Pancreas (tissue), 10 donors: ENCODE measurements at places on chromosomes 6 and 20. TPM values are rescaled to one million over a fixed set of nuclear protein-coding genes. Genes with fewer than 3 reads are reported as not detected.

The GHRH gene
- not detected for total RNA-seq

The ADGRF4 gene
- not detected for total RNA-seq

The SLC22A3 gene
- 5.3 TPM for total RNA-seq

The FAM83D gene
- 0.34 TPM for total RNA-seq

The BMP5 gene
- 0.47 TPM for total RNA-seq

The CCR6 gene
- total RNA-seq, result not detected

The ZNF165 gene
- total RNA-seq, result 2.9 TPM

The SLC25A27 gene
- total RNA-seq, result 7.8 TPM

The ADAM33 gene
- total RNA-seq, result 5.7 TPM

DNA sequence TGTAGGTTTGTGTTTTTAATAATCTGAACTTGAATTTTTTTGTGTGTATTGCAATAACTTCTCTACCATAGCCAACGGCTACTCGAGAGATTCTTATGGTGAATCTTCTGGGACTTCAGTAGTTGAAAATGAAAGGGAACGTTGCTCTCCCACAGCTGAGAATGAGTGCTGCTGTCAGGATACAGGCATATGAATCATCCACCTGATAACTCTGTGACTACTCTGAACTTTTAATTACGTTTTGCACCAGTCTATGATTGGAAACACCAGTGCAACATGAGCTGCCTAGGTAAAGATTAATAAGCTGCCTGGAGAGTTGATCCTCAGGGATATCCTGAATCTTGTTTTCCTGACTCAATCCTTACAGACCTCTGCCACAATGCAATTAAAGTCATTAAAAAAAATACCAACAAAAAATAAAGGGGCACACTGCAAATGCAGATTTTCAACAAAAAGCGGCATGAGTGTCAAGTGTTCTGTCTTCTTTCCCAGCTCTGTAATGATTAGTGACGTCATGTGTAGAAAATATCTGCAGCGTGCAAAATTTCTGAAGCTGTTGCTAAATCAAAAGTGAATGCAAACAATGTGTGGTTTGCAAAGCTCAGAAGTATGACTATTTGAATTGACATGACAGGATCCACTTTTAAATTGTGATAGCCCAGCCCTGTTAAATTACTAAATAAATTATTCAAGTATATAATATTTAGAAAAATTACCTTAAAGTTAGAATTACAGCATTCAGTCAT is 432.2 kb downstream of the HTR1B start:
- DNase-seq, result no peak

GRCh38 chr6:6826961-6827360 is 238.4 kb downstream of the LY86 start:
- DNase-seq, result no peak

- DNase-seq, result no peak
These were observed 5.9 kb downstream of the TTLL2 start for GRCh38 chr6:167330750-167331149.

- DNase-seq, result no peak
These were observed 99.1 kb downstream of the DLGAP4 start for GRCh38 chr20:36405255-36405654.

DNA sequence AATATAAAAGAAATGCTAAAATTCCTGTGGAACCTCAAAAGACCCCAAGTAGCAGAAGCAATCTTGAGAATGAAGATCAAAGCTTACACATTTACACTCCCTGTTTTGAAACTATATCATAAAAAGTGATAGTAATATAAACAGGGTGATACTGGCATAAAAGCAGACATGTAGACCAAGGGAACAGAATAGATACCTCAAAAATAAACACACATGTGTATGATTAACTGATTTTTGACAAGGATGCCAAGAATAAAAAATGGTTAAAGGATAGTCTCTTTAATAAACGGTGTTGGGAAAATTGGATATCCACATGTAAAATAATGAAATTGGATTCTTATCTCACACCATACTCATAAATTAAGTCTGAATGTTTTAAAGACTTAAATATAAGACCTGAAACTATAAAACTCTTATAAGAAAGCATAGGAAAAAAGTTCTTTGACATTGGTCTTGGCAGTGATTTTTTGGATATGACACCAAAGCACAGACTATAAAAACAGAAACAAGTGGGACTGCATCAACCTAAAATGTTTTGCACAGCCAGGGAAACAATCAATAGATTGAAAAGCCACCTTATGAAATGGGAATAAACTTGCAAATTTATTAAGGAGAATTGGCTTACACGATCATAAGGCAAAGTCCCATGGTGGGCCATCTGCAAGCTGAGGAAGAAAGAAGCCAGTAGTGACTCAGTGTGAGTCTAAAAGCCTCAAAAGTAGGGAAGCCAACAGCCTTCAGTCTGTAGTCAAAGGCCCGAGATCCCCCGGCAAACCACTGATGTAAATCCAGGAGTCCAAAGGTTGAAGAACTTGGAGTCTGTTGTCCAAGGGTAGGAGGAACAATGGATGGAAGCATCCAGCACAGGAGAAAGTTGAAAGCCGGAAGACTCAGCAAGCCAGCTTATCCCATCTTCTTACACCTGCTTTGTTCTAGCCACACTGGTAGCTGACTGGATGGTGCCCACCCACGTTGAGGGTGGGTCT is 144.3 kb downstream of the MEI4 start:
- no peak for DNase-seq

DNA sequence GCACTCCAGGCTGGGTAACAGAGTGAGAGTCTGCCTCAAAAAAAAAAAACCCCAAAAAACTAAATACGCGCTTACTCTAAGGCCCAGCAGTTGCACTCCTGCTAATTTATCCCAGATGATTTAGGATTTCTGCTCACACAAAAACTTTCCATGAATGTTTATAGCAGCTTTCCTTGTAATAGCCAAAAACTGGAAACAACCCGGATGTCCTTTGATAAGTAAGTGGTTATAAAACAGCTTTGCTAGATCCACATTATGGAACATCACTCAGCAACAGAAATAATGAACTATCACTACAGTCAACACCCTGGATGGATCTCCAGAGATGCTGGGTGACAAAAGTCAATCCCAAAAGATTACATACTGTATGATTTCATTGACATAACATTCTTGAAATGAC is 220.4 kb upstream of the JARID2 start:
- DNase-seq, result no peak

DNA sequence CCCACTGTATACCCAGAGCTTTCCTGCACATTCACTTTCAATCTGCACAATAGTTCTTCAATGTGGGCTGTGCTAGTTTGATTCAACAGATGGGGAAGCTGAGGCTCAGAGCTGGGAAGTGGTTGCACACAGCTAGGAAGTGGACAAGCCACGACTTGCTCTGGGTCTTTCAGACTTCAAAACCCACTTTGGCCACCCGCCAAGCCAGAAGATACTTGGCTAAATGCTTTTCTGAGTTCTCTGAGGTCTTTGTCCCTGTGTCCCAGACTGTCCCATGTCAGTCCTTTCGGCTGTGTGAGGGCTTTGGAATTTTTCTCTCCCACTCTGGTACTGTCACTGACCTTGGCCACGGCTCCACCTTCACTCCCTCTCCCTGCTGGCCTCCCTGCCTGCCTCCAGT is 10.6 kb downstream of the PDYN start:
- DNase-seq, result no peak

DNA sequence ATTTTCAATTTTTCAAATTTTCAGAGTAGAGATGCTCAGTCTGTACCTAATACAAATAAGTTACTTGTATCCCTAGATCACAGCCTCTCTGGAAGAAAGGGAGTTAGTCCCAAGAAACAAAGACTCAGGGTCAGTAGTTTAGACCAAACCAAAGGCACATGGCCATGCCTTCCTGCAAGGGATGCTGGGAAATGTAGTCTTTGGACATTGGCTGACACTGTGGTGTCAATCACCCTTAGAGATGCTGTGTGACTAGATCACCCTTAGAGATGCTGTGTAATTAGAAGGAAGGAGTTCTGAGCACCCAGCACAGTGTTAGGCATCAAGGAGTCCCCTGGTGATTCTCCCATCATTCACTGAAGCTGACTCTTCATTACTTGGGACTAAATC is 202.1 kb downstream of the NFATC2 start:
- DNase-seq, result no peak

GRCh38 chr20:44714102-44714700 is 968 bp upstream of the CCN5 start:
- DNase-seq, result no peak

DNA sequence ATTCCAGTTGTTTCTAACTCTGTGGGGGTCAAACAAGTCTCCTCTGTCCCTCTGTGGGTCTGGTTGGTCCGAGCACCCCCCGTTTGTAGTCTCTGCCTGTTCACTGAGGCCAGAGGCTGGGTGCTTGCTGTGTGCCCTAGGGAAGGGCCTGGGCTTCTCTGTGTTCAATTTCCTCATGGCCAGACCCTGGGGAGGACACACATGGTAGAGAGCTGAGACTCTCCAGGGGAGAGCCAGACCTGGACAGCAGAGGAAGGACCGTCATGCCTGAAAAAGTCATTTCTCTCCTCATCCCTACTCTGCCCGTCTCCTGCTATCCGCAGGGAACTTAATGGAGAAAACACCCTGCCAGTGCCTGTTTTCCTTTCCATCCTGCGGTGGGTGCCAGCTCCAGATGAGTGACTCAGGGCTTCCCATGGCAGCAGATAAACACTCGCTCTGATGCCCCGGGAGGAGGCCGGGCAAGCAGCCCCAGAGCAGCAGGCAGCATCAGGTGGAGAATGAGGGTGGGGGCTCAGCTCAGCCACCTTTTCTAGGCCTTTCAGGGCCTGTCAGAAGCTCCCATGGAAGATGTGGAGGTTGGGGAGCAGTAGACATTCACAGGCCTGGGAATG is 51.9 kb downstream of the SNAI1 start:
- no peak for DNase-seq

DNA sequence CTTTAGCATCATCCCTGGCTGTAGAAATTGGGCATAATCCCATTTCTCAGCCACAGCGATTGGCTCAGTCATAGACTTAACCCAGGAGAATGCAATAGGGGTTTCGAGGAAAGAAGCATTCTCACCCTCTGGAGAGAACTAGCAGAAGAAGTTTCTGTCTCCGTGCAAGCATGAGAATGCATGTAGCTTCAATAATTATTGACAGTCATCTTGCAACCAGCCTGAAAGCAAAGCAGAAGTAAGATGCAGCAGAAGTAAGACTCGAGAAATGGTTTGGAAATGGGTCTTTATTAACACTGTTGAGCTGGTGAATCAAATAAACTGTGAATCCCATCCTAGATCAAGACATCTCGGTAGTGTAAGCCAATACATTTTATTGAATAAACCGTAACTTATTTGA is 828.8 kb upstream of the GJE1 start:
- DNase-seq, result no peak

DNA sequence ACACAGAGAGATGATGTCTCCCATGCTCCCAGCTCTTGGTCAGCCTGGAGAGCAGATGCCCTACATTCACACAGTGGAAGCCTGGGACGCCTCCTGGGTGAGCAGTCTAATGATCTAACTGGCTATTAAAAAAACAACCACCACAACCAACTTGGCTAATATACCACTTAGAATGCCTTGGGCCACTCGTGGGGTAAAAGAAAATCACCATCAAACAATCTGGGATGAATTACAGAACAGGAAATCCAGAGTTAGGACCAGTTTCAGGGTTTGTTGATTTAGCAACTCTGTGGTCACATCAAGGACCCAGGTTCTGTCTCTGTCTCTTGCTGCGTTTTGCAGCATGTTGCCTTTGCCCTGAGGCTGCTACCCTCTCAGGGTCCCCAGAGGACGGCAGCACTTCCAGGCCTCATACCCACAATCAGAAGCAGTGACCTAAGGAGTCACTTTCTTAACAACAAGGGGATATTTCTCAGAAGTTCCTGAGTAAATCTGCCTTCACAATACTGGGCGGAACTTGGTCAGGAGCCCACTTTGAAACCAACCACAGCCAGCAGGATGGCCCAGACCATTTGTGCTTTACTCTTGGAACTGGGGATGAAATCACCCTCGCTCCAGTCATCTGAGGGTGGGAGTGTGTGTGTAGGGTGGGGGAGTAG is 118.7 kb downstream of the CLIC5 start:
- DNase-seq, result no peak

- DNase-seq, result no peak
These were observed 96.0 kb downstream of the EYA2 start for GRCh38 chr20:46990596-46991104.

GRCh38 chr6:106727480-106728149 is 98.2 kb downstream of the QRSL1 start:
- DNase-seq, result no peak

DNA sequence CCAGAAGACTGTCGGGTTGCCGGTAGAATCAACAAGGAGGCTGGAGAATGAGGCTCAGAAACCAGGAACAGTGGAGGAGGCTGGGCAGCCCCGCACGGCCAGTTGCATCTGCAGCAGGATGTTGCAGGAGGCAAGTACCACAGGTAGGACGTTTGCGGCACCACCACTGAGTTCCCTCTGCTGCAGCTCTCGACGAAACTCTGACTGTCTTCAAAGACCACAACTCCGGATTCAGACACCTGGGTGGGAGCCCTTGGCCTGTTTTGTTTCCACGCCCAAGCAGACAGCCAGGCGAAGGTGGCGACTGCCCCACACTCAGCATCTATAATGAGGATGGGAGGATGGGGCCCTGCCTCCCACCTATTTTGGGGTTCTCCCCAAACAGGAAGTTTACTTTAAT is 218.2 kb downstream of the ZDHHC14 start:
- no peak for DNase-seq

- no peak for DNase-seq
These were observed 71.3 kb upstream of the TINAG start for GRCh38 chr6:54236984-54237383.
